GM12865 (cell line): ENCODE measurements at places on chromosomes 16 and 17.

- DNase-seq = peak; percentile 35
Measured at GRCh38 chr17:7444682-7445618, at the start of gene CHRNB1. CHRNB1 (plus strand) TSS chr17:7445061; CDS start chr17:7445128, 67 bp downstream.

DNA sequence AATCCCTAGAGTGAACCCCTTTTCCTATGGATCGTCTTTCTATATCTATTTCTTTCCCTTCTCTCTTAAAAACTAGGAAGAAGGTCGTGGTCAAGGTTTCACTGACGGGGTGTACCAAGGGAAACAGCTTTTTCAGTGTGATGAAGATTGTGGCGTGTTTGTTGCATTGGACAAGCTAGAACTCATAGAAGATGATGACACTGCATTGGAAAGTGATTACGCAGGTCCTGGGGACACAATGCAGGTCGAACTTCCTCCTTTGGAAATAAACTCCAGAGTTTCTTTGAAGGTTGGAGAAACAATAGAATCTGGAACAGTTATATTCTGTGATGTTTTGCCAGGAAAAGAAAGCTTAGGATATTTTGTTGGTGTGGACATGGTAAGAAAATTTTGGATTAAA is 9.6 kb downstream of the CYLD start:
- no peak for DNase-seq

DNA sequence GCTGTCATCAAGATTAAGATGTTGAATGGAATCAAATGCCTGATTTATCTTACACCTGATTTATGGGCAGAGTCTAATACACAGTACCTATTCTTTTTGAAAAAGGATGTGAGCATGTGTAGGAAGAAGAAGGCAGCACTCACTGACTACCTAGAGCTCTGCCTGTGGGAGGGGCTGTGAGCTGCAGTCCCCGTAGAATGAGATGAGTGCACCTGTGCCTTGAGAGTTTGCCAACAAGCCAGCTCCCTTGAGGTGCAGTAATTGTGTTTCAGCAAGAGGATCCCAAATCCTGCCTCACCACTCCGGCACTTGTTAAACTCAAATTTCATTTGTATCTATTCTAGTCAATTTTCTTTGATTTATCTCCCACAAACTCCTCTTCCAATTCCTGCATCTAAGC is 46.0 kb downstream of the CDH11 start:
- DNase-seq = no peak

- peak; percentile 64 for DNase-seq
Measured at GRCh38 chr16:23949630-23950290, 114.0 kb downstream of the PRKCB start.

GRCh38 chr16:2482249-2482648 is 7.3 kb downstream of the TBC1D24 start:
- no peak for DNase-seq

- no peak for DNase-seq
Measured at GRCh38 chr17:36641877-36642845, 40.8 kb downstream of the MRM1 start.

DNA sequence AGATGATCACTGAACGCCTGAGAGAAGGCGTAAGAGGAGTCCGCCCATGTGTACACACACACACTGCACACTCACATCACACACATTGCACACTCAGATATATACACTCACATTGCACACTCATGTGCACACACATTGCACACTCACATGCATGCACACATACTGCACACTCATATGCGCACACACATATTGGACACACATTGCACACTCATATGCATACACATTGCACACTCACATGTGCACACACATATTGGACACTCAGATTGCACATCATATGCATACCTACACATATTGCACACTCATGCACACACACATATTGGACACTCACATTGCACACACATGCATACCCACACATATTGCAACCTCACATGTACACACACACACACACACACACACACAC is 163.2 kb downstream of the WSCD1 start:
- no peak for DNase-seq

DNA sequence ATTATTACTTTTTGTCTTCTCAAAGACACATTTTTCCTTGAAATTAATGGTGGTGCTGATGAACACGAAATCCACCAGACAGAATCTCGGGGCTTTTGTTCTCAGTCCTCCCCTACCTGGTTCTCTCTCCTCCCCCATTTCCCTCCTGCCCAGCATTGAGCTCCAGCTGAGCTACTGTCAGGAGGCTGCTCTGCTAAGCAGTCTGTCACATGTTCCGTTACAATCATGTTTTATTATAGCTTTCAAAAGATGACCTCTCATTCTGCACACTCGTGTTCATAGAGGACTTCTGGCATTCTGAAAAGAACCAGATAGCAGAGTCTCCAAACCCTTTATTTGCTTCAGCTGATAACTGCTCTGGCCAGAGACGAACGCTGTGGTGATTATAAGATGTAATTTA is 732.5 kb upstream of the RBFOX1 start:
- DNase-seq = no peak

DNA sequence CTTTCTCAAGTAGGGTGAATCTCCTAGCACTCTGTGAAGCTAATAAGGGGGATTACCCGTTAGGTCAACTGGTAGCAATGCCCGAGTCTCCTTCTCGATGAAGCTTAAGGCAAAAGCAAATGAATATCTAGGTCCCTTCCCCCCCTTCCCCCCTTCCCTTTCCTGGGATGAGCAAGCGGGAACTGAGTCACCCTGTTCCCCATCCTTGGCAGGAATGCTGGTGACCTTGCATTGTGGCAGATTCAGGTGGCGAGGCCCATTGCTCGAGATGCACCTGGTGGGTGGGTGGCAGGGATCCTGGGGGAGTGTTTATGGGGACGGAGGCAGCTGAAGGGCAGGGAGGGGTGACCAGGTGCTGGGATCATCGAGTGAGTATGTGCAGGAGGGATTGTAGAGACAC is 7.1 kb downstream of the NXPH3 start:
- no peak for DNase-seq

DNA sequence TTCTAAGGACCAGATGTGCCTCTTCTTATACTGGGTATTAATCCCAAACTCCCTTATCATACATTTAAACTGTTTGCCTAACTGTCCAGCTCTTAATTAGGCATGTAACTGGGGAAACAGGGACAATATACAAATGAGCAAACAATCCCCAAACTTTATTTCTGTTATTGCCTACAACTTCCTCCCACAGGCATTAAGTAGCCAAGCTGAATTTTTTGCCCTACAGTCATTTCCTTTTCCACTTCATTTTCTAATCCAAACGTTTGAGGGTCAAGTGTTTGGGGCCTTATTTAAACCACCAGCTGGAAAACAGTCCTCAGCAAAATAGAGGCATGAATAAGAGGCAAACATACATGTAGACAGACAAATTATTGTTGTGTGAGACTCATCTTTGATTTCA is 77.4 kb upstream of the CCL2 start:
- no peak for DNase-seq

DNA sequence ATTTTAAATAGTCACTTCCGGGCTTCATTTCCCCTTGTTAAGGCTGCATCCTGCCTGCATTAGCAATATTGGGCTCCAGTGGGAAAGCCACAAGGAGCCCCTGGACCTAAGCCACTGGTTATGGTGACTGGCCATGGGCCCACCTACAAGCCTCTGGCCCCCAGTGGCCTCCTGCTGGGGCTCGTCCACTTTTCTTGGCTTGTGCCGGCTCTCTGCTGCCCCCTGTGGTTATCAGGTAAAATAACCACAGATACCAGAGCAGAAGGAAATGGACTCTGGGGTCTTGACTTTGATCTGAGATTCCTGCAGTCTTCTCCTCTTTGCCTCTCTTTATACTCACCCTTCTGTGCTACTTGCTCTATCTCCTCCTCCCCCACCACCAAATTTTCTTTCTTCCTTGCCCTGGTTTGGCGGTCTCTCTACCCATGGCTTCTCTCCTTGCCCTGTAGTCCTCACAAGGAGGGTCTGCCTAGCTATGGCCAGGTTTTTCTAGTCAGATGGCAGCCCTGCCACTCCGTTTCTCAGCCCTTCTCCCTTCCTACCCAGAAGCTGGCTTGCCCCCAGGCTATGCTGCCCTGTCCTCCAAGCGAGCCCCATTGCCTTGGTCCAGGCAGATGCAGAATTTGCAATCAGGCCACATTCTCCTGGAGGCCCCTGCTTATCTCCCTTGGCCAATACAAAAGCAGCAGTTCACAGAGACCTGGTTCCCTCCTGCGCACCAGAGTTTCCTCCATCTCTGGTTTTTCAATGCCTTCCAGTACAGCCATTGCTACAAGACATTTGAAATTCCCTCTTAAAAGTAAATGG is 82.9 kb upstream of the RCVRN start:
- peak; percentile 61 for DNase-seq

DNA sequence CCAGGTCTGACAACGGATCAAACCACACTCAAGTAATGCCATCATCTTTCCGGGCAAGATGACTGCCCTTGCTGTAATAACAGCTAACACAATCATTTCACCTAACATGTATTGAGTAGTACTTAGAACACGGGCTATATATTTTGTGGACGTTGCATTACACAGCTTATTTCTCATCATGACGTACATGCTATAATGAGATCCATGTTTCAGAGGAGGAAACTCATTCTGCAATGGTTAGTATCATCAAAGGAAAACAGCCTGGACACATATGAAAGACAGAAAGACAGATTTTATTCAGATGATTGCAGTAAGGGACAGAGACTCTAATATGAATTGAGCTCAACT is 446.7 kb downstream of the HS3ST3B1 start:
- no peak for DNase-seq

DNA sequence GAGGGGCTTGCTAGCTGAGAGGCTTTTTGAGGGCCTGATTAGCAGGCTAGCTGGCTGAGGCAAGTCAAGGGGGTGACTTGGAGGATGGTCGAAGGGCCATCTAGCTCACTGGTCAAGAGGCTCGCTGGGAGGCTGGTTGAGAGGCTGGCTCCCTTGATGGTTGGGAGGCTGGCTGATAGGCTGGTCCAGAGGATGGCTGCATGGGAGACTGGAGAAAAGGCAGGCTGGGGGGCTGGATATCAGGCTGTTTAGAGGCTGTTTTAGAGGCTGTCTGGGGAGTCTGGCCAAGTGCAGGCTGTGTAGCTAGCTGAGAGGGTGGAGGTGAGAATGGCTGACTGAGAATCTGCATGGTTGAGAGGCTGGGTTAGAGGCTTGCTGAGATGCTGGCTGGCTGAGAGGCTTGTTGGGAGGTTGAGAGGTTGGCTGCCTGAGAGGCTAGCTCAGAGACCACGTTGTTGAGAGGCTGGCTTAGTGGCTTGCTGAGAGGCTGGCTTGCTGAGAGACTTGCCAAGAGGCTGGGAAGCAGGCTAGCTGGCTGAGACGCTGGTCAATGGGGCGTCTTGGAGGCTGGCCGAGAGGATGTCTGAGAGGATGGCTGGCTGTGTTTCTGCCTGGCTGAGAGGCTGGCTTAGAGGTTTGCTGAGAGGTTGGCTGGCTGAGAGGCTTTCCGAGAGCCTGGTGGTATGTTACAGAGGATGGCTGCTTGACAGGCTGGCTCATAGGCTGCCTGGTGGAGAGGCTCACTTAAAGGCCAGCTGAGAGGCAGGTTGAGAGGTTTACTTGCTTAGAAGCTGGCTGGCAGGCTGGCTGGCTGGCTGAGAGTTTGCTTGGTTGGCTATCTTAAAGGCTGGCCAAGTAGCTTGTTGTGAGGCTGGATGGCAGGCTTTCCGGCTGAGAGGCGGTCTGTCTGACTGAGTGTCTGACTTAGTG is 36.6 kb upstream of the ACSM2B start:
- no peak for DNase-seq

- no peak for DNase-seq
Measured at GRCh38 chr16:10138881-10139280, 43.3 kb downstream of the GRIN2A start.

DNA sequence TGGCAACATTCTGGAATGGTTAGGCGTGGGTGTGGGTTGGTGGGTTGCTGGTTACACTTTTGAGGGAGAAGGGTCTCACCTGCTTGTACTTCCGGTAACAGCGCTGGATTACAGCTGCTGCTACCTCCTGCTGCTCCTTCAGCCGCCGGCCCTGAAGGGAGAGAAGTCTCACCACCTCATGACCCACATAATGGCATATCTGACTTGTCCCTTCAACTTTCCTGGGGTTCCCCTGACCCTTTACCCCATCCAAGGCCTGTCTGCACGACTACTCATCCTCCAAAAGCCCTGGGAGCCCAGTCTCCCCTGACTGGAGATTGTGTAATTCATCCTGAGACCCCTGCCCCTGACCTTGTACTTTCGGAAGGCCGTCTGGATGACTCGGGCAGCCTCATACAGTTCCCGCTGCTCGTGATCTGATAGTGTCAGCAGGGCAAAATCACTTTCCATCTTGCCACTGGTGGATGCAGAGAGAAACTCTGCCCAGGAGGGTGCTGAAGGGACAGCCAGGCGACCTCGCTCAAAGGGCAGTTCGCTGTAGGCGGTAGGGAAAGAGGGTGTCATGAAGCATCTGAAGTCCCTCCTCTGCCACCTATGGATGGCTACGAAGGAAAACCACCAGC is 2.0 kb upstream of the SPAG7 start:
- no peak for DNase-seq

DNA sequence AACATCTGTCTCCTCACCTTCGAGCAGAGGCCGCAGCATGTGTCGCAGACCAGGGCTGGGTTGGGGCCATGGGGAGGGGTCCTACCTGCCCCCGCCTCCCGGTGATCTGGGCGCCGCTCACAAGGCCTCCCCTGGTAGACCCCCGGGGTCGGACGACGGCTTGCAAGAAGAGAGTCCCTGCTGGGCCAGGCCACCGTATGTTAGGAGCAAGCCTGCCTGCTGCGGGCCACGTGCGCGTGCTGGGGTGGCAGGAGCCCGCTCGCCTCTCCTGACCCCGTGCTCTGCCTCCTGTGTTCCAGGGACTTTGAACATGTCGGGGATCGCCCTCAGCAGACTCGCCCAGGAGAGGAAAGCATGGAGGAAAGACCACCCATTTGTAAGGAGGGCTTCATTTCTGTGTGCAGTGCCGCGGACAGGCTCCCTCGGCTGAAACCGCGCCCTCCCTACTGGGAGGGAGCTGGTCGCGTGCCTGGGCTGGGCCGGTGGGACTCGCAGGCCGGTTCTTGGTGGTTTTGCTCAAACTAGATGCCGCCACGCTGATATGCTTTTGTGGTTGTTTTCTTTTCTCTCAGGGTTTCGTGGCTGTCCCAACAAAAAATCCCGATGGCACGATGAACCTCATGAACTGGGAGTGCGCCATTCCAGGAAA is 4.4 kb downstream of the UBE2I start:
- peak; percentile 1 for DNase-seq

- no peak for DNase-seq
Measured at GRCh38 chr17:41395611-41396010, 1.8 kb downstream of the KRT31 start.

GRCh38 chr17:41308918-41309359 is at the start of gene KRTAP16-1:
KRTAP16-1 (minus strand) TSS chr17:41309309; CDS start chr17:41309253, 56 bp downstream.
- DNase-seq = no peak

DNA sequence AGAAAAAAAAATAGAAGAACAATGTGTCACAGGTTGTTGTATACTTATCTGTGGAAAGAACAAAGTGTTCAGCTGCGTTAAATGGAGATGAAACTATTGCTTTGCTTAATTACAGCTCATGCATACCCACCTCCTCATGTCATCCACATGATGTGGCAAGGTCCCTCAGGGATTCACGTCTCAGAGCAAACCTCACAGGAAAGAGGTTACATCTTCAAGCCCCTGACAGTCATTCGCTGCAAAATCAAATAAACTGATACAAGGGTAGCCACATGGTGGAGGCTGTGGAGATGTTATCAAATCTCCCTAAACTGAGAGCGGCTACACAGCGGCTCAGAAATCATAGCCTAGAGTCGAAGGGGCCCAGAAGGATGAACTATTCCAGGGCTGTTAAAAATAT is 21.1 kb downstream of the GINS3 start:
- no peak for DNase-seq

GRCh38 chr16:14629612-14629918 is 495 bp downstream of the PARN start:
- DNase-seq = no peak

GRCh38 chr16:12203780-12204351 is 227.3 kb downstream of the SNX29 start:
- DNase-seq = no peak
